Stimulated activated CD4-positive, alpha-beta T cell treated with anti-CD3 and anti-CD28 coated beads, Interleukin-4, amount 100 ng/mL, for 48 hours (primary cell): ENCODE measurements at places on chromosomes 2 and 18.

DNA sequence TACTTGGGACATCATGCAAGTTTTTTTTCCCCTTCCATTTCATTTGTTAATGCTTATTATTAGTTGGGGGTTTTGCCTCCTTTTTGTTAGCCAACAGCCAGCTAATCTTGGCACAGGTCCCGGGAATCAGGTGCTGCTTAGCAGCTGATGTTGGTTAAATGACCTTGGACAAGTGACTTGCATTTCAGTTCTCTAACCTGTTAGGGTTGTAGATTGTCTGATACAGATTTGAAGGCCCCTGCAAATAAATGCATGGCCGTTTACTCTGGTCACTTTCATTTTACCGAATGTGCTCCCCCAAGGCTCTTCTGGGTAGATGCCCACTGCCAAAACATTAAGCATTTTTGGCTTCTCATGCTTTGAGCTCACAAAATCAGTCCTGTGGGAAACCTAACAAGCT is 120.9 kb downstream of the SPTBN1 start:
- no peak for DNase-seq

GRCh38 chr2:179569831-179570233 is 291.6 kb downstream of the ZNF385B start:
- no peak for DNase-seq

- DNase-seq = no peak
Observed at GRCh38 chr2:179729966-179730365, 131.4 kb downstream of the ZNF385B start.

- DNase-seq = no peak
Observed at GRCh38 chr18:21342372-21342771, 100.3 kb downstream of the GREB1L start.

- DNase-seq = no peak
Observed at GRCh38 chr18:13547347-13547746, 179.0 kb downstream of the FAM210A start.

DNA sequence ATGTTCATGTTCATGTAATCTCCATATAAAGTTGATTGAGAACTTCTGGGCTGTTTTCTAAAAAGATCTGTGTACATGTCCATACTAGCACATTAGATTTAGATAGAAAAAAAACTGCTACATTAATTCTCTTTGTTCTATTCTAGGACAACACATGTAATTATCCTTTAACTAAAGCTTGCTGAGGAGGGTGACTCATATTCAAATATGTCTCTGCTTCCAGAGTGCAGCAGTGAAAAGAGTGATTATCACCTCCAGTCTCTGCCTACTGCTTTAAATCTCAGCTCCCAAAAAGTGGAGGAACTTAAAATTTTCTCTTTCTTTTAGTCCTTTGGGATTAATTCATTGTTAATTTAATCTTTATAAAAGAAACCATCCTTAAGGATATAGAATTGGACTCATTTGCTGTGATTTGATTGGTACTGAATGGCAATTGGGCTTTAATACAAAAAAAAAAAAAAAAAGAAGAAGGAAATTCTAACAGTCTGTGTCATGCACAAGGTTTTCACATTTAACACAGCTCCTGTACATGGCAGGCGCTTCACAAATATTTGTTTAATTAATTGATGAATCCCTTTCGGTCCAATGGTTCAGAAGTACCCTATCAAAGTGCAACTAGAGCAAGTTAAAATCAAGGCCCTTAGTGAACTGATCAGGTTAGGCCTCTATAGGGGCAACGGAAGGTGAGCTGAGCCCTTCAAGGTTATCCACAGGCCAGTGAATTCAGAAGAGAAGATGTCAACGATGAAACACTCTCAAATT is 214.0 kb upstream of the KCNJ3 start:
- no peak for DNase-seq

DNA sequence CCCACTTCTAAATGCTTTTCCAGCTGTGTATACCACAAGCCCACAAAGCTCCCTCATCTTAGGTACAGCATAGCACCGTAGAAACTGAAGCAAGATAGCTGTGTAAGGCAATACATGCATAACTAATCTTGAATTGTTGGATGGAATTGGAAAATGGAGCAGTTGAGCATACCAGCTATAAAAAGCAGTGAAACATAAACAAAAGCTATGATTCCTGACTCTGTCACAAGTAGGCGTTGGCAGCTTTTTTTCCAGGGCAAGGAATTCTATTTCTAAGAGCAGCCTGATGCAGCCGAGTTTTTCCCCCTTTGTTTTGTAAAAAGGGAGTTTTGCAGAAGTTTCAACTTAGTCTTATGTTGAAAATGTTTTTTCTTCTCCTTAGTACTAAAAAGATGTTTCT is 32.4 kb downstream of the MOGAT1 start:
- no peak for DNase-seq

- no peak for DNase-seq
Observed at GRCh38 chr2:164771897-164772296, 69.7 kb downstream of the COBLL1 start.

DNA sequence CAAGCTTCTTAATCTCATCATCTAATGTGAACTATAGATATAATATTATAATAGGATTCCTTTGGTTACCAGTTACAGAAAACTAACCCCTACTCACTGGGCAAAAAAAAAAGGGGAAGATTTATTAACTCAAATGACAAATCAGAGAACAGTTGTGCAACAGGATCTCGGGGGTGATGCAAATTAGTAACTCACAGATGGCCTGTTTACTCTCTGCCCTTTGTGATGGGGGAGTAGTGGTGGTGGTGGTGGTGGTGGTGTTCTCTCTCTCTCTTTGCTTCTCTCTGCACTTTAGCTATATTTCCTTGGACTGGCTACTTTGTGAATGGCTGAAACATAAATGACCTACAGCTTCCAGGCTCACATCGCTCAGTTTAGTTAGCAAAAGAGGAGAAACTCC is 59.0 kb downstream of the TMEM247 start:
- DNase-seq = no peak

DNA sequence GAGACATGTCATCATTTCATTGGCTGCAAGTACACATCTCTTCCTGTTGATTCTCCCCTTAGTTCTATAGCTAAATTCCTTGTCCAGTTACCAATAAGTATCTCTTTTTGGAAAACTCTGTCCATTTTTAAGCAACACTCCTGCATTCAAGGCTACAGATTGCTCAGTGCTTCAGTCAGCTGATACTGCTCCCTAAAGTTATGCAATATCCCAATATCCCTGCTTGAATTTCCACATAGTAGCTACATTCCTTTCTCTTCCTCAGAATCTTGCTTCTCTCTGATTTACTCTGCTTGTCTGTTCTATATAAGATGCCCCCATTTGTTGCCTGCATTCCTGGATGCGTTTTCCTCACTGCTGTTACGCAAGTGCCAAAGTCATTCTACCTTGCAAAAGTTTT is 109.8 kb downstream of the PARD3B start:
- DNase-seq = no peak

DNA sequence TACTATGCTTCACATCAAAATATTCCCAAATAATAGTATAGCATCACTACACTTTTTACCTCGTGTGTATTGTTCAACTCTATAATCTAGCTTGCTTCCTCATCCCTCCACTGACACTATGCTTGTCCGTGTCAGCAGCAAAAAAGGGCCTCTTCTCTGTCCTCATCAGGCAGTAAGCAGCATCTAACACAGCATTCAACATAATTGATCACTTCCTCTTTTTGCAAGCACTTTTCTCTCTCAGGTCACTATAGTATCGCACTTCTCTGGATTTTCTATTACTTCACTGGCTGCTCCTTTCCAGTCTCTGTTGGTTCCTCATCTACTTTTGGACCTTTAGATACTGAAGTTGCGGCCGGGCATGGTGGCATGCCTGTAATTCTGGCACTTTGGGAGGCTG is 64.9 kb upstream of the ZSWIM2 start:
- DNase-seq = no peak

- no peak for DNase-seq
Observed at GRCh38 chr2:55141572-55142413, 90.3 kb downstream of the CLHC1 start.

GRCh38 chr2:45332567-45332966 is 278.5 kb downstream of the SRBD1 start:
- DNase-seq = no peak

- DNase-seq = no peak
Observed at GRCh38 chr18:76980663-76981395, 151.8 kb downstream of the MBP start.

GRCh38 chr18:24543795-24544498 is 83.5 kb downstream of the HRH4 start:
- no peak for DNase-seq

DNA sequence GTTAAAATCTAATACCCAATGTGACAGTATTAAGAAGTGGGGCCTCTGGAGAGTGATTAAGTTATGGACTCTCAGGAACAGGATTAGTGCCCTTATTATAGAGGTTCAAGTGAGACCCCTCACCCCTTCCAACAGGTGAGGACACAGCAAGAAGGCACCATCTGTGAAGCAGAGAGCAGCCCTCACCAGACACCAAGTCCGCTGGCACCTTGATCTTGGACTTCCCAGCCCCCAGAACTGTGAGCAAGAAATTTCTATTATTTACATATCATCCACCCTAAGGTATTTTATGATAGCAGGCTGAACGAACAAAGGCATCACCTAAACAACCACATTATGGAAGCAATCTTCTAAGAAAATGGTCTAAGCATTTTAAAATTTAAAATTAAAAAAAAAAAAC is 59.0 kb downstream of the HDAC4 start:
- DNase-seq = no peak
